Pancreas (tissue), 10 donors: ENCODE measurements at places on chromosomes 16 and 17.

DNA sequence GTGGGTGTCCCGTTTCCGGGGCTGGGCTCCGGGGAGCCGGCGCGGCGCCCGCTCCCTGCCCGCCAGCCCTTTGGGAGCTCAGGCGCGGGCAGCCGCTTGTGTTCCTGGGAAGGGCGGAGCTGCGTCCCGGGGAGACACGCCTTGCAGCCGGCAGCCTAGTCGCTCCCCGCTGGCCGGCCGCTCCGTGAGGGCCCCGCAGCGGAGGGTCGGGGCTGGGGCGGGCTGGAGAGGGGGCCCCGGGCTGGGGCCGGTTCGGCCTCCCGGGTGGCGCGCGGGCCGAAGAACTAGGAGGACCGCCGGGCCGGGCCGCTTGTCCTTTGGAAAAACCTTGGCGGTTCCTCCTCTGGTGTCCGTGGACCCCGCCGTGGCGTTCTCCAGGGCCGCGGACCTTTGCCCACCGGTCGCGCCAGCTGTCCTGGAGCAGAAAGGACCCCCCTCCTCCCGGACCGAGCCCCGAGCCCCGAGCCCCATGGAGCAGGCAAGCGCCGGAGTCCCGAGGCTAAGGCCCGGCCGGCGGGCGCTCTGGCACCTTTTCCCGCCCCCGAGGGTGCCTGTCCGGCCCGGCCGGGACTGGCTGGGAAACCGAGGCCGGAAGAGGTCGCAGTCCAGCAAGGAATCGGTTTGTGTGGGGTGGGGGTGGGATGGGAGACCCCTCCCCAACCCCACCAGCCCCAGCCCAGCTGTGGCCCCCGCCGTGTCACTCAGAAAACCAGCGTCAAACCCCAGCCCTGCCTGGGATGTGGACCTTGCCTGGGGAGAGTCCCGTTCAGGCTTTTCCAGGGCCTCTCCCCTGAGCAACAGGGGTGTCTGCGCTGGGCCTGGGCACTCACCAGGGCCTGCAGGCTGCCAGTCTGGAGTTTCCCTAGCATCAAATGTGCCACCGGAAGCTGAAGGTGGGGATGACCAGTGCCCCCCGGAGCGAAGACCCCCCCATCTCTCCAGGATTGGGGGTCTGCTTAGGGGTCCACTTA is 6.8 kb upstream of the TBC1D3B start:
- DNase-seq, result peak; percentile 63

DNA sequence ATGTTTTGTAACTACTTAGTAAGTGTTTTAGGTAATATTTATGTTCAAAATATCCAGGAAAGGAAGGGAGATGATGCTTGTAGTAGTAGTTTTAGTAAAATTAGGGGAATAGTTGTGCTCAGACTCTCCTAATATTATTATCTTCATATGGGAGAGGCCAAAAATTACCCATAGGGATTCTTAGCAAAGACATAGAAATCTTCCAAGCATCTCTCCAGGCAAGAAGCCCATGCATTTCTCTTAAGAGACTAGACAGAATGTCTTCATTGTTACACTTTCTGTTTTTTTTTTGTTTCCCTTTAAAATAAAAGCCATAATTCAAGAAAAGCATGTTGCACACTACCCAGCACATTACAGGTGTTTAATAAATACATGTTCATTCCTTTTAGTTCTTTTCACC is 180.6 kb downstream of the CYB561 start:
- no peak for DNase-seq

GRCh38 chr16:35687781-35688180 is 2228.4 kb downstream of the TP53TG3F start:
- DNase-seq, result no peak

- DNase-seq, result no peak
These were observed 5.9 kb downstream of the CLEC19A start for GRCh38 chr16:19291475-19291874.

DNA sequence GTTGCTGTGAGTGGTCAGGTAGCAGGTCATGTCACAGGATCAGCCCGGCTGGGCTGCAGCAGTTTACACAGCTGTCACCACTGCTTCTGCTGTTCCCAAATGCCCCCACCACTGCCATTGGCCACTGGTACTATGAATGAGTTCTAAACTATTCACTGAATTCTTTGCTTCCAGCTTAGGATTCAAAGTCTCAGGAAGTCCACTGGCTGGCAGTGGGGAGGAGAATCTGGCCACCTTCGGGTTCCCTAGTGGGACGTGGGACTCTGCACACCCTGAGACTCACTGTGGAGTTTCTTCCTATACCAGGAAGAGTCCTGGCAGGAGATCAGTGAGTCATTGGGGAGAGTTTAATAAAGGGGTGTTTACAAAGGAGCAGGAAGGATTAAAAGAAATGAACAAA is 6.9 kb downstream of the MT1X start:
- peak; percentile 60 for DNase-seq
